ENCODE measurements at places on chromosomes 5 and 9. TPM values are rescaled to one million over a fixed set of nuclear protein-coding genes. Genes with fewer than 3 reads are reported as not detected.

- no peak for DNase-seq
These were observed 98.9 kb downstream of the LIX1 start for GRCh38 chr5:97043511-97043910.

INSL4 gene
- not detected for polyA plus RNA-seq

PPP3R2 gene
- polyA plus RNA-seq: not detected

- no peak for DNase-seq
These were observed 205.1 kb downstream of the PCSK1 start for GRCh38 chr5:96227957-96228356.

DNA sequence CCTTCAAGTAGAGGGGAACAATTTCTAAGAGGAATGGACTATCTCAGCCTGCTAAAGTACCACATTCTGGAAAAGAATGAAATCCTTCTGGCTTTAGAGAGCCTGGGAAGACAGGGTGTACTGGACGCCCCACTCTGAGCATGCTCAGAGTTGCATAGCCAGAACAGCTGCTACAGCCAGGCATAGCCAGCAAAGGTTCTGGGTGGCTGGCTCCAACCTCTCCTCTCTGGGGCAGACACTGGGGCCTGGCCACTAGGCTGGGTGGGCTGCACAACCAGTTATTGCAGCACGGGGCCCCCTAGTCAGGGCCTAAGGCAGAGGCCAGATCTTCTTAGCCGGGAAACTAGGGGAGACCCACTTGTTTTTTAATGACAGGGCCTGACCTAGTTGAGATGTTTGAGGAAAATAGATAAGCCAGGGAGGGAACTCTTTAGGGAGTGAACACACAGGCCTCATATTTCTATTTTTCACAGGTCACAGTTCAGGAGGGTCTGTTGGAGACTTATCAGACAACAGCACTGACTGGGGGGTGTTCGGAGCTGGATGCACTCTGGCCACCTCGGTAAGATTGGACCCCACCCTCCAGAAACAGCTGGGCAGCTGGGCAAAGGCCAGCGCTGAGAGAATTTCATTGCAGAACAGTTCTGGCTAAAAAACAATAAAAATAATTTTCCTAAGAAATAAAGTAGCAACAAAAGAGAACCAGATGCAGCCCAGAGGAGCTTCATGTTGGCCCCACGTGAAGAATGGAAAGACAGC is 142.9 kb downstream of the LPAR1 start:
- no peak for DNase-seq

DNA sequence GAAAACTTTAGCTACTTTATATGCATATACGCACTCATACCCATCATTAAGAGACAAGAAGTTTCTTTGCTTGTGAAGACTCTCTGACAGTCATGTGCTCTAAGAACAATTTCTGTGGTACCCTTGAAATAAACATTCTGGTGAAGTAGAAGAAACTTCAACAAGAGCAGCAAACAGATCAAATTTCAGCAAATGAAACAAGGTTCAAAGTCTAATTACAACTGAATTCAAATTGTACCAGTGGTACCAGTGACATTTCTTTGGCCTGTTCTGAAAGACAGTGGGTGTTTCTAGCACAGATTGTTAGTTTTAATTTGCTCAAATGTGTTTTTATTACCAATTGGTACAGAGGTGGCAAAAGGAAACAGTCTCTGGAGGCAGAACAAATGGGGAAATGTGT is 391.0 kb downstream of the CHSY3 start:
- DNase-seq: no peak

SOWAHA gene
- not detected for polyA plus RNA-seq

ACTBL2 gene
- not detected for polyA plus RNA-seq

DNA sequence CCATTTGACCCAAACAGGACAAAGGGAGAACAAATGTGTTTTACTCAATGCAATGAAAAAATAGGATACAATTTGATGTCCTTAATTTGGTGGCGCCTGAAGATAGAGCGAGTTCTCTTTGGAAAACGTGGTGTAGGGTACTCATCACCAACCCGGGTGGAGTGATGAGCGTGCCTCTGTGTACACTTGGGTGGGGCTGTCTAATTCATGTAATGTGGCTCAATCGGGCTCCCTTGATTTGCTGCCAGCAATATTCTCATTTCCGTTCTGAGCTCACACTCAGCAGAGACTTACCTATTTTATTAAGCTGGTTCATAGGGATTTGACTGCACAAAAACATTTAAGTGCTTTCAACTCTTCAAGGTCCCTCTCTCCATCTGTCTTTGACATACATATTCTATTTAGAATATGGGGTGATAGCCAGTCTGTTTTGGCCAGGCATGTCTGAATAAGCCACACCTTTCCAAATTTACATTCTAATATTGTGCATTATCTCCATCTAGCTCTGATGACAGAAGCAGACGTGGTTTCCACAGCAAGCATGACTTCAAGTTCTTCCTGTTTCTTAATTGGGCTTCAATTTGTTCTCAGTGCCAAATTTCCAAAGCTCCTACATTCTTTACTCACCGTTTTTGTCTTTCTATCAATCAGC is 162.5 kb downstream of the IRX2 start:
- DNase-seq: no peak

WASHC1 gene
- polyA plus RNA-seq: 1.7 TPM

GRCh38 chr5:124461941-124462340 is 284.5 kb downstream of the ZNF608 start:
- DNase-seq: no peak
